T-helper 2 cell treated with Interferon-gamma antibody and Interleukin-4, amounts not matched to agents 5 μg/mL and 100 μg/mL, for 36 hours (primary cell): ENCODE measurements at places on chromosomes 12 and 14.

GRCh38 chr14:83101846-83102245, 1568.2 kb upstream of the SEL1L start:
- no peak for DNase-seq

GRCh38 chr12:42936991-42937390, 347.4 kb upstream of the PRICKLE1 start:
- DNase-seq = no peak

DNA sequence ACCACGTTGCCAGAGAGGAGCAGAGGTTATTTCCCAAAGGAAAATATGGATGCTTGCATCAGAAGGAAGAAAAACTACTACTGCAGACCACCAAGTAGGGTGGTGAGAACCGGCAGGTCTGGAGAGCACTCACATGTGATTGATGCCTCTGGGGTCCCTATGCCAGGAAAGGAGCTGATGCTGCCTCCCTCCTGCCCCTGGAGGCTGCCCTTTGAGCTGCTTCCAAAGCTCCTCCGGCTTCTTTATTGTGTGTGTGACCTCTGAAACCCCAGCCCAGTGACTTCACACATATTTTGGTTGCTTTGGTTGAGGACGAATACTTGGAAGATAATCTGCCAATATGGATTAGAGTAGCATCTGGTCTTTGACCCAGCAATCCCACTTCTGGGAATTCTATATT, 133.4 kb downstream of the AACS start:
- DNase-seq = no peak

- no peak for DNase-seq
Observed at GRCh38 chr12:86950444-86950843, 694.3 kb upstream of the MGAT4C start.

DNA sequence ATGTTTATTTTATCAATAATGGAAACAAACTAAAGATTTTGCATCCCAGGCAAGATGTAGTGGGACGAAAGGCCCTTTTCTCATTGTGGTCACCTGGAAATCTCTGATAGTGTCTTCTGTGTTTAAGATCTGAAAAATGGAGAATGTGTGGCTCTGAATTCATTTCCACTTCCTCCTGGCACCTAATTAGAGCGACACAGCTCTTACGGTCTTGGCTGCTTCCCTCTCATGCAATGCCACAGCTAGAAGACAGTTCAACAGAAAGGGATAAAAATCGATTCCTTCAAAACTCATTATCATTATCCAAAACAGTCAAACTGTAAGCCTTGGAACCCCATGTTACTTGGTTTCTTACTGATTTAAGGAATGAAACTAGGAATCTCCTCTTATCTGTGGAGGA, 9.3 kb downstream of the ST8SIA1 start:
- DNase-seq = no peak

GRCh38 chr12:103824845-103825244, 16.2 kb downstream of the NT5DC3 start:
- no peak for DNase-seq

DNA sequence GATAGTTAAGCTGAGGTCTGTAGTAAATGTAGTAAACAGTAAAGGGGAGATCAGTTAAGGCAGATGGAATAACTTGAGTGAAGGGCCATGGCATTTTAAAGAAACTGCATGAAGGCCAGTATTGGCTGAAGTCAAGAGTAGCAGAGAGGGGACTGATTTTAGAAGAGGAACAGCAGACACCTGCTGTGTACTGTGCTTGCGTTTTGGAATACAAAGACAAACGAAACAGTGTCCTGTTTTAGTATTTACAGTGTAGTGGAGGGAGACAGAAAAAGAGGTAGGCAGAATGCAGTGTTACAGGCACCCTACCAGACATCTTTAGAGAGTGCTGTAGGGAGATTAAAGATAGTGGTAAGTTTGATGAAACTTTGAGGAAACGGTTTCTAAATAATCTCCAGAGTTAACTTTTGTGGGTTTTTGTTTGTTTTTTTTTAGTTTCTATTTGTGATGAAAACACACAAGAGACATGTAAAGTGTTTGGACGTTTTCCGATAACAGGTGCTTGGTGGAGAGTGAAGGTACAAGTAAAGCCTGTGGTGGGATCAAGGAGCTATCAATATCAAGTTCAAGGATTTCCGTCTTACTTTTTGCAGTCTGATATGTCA, 2.1 kb downstream of the HELB start:
- no peak for DNase-seq
